ENCODE measurements at places on chromosomes 1 and 21. TPM values are rescaled to one million over a fixed set of nuclear protein-coding genes. Genes with fewer than 3 reads are reported as not detected.

Gene CELF3
- total RNA-seq = not detected

Gene UQCRHL
- 1.3 TPM for total RNA-seq

Gene AMY1C
- not detected for total RNA-seq

Gene FCGR3A
- 3.8 TPM for total RNA-seq

Gene EDARADD
- 1.3 TPM for total RNA-seq

- no peak for DNase-seq
Observed at GRCh38 chr21:46651121-46651520, 15.6 kb downstream of the PRMT2 start.

- DNase-seq = no peak
Observed at GRCh38 chr1:218474128-218474527, 129.0 kb downstream of the TGFB2 start.

GRCh38 chr1:50295566-50295965, 127.7 kb downstream of the DMRTA2 start:
- DNase-seq = no peak

GRCh38 chr1:152188673-152189591, 29.9 kb upstream of the RPTN start:
- DNase-seq = peak; percentile 68

GRCh38 chr21:27534206-27534605, 567.3 kb upstream of the ADAMTS5 start:
- DNase-seq = no peak

GRCh38 chr1:151620286-151620685, 8.4 kb downstream of the SNX27 start:
- DNase-seq = no peak

DNA sequence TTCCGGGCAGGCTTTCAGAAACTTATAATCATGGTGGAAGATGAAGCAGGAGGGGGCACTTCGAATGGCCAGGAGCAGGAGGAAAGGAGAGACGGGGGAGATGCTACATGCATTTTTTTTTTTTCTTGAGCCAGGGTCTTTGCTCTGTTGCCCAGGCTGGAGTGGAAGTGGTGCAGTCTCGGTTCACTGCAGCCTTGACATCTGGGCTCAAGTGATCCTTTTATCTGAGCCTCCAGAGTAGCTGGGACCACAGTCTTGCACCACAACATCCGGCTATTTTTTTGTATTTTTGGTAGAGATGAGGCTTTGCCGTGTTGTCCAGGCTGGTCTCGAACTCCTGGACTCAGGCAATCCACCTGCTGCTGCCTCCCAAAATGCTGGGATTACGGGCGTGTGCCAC, 61.6 kb downstream of the SELENOF start:
- no peak for DNase-seq

DNA sequence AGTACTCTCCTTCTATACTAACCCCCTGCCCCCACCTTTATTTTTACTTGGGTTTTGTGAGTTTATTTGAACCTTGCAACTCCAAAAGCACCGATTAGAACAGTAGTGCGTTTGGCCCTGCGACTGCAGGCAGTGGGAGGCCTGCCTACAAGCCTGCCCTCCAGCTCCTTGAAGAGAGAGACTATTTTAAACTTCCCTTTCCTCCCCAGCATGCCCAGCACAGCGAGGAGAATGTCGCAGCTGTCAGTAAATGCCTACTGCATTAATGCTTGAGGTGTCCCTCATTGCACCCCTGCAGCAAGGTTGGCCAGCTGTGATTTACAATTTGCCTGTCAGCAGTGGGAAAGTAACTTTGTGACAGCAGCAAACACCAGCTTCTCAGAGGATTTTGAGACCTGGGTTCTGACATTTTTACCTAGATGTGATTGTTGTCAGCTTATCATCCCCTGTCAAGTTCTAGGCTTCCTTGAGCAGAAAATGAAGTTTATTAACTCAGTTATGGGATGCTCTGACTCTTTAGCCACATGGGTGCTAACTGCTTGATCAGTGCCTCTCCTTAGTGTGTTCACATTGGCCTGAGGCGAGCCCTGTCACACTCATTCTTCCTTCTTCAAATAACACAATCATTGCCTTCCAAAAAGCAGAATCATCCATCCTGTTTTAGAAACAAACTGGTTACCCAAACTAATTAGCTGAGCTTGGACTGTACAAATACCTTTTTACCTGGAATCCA, 170.6 kb downstream of the PDE4B start:
- no peak for DNase-seq

DNA sequence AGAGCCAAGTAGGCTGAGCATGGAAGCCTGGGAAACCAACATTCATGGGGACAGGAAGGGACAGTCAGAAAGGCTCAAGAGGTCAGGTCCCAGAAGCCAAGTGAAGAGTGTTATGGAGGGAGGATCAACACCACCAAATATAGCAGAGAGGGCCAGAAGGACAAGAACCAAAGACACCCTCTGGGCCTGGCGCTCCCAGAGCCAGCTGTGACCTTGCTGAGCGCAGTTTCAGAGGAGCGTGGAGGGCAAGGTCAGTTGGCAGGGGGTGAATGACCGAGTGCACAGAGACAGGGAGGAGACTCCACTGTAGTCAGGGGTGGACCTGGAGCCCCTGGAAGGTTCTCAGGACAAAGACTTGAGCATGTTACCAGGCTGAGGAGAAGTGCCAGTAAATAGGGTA, 4.4 kb upstream of the ASCL5 start:
- DNase-seq = no peak

DNA sequence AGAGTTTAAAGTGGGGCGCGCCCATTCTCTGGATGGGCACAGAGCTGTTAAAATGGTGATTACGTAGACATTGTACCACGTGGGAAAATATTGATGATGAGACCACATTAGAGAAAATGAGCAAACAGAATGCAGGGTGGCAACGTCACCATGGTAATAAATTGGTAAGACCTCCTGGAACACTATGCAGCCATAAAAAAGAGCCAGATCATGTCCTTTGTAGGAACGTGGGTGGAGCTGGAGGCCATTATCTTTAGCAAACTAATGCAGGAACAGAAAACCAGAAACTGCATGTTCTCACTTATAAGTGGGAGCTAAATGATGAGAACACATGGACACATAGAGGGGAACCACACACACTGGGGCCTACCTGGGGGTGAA, 53.5 kb upstream of the CLDN14 start:
- DNase-seq = no peak

GRCh38 chr1:173869021-173869359, 810 bp downstream of the ZBTB37 start:
- no peak for DNase-seq

GRCh38 chr1:29426701-29427279, 190.5 kb downstream of the PTPRU start:
- DNase-seq = no peak

DNA sequence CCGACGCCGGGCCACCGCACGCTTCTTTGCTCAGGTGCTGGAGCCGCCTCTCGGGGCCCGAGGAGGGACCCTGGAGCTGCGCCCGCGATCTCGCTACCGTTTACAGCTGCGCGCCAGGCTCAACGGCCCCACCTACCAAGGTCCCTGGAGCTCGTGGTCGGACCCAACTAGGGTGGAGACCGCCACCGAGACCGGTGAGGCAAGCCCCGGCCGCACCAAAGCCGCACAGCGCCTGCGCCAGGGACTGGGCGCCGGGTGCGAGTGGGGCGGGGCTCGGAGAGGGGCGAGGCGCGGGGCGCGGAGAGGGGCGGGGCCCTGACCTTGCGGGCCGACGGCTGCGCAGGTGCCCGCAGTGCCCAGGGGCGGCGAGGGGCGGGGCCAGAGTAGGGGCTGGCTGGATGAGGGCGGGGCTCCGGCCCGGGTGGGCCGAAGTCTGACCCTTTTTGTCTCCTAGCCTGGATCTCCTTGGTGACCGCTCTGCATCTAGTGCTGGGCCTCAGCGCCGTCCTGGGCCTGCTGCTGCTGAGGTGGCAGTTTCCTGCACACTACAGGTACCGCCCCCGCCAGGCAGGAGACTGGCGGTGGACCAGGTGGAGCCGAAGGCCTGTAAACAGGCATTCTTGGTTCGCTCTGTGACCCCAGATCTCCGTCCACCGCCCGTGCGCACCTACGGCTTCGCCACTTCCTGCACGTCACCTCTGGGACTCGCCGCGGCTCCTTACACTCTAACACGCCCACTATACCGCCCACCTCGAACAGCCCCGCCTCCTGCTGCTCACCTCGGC, 9.8 kb upstream of the CDC20 start:
- peak; percentile 66 for DNase-seq

DNA sequence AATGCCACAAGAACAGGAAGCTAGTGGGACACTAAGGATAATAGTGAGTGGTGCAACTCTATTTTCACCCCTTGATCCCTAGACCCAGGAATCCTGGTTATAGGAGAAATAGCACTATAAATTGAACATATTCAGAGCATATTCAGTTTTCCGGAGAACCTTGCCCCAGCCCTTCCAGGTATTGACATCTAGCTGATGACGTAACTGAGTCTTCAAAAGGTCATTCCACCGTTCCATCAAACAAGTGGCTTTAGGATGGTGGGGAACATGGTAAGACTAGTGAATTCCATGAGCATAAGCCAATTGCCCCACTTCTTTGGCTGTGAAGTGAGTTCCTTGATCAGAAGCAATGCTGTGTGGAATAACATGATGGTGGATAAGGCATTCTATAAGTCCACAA, 2.9 kb downstream of the MROH9 start:
- DNase-seq = no peak

All from T-cell (primary cell).